ENCODE measurements at places on chromosomes 6 and 20. TPM values are rescaled to one million over a fixed set of nuclear protein-coding genes. Genes with fewer than 3 reads are reported as not detected.

Gene COQ3
- total RNA-seq: 7.5 TPM

Gene FOXF2
- not detected for total RNA-seq

Gene SPTLC3
- 0.23 TPM for total RNA-seq

Gene CTAGE9
- total RNA-seq: not detected

Gene GPR6
- not detected for total RNA-seq

Gene KHDC1L
- total RNA-seq: not detected

Gene NHLRC1
- total RNA-seq: 2.3 TPM
